Inflammatory macrophage (primary cell): ENCODE measurements at places on chromosomes 2 and 18.

DNA sequence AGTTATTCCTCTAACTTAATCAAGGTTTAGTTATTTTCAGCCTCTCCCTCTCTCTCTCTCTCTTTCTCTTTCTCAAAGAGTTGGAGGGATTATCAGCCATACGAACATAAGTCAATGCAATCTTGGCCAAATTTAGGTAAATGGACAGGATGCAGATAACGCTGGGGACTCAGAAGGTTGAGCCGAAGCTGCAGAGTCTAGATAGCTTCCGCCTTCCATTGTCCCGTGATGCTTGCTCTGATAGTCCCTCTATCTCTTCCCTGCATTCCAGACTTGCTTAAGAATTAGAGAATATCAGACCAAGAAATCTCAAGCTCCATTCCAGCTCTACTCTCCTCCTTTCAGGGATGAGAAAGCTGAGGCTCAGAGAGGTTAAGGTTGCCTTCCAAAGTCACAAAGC is 502.8 kb upstream of the TNP1 start:
- DNase-seq, result no peak

DNA sequence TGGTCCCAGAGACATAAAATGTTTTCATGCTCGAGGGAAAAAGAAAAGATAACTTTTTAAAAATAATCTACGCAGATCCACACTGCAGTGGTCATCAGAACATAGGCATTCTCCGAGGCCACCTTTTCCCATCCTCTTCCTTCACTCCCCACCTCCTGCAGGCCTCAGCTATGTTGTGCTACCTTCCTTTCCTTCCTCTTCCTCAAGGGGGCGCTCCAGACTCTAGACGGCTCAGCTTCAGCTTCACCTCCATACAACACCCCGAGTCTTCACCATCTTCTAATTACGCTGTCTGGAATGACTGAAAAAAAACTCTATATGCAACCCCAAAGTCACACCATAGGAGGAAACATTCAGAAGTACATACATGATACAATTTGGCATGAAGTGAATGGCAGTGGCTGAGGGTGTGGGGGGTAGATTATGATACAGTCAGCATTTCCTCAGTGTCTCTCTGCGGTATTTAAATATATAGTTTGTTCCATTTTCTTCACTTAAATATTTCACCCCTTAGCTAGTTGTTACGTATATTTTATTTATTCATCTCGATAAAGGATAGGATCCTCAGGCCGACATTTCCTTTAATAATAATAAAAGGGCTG is 583.6 kb downstream of the IRS1 start:
- peak; percentile 38 for DNase-seq

- peak; percentile 31 for DNase-seq
These were observed 21.2 kb upstream of the NAB1 start for GRCh38 chr2:190627448-190628412.

DNA sequence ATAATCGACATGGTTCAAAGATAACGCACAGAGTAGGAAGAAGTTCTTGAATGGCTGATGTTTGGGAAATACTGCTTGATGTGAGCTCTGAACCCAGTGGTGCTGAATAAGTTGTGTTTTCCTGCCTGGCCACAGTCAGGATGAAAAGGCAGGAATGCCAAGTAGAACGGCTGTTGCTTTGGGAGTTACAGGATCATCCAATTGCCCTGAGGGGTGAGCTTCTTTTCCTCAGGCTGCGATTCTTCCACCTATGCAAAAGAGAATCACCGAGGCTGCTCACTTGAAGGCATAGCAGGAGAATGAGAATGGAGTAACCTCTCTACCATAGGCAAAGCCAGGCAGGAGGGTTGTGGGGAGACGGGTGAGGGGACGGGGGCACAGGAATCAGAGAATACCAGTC is 14.4 kb upstream of the IGFBP2 start:
- DNase-seq, result no peak

DNA sequence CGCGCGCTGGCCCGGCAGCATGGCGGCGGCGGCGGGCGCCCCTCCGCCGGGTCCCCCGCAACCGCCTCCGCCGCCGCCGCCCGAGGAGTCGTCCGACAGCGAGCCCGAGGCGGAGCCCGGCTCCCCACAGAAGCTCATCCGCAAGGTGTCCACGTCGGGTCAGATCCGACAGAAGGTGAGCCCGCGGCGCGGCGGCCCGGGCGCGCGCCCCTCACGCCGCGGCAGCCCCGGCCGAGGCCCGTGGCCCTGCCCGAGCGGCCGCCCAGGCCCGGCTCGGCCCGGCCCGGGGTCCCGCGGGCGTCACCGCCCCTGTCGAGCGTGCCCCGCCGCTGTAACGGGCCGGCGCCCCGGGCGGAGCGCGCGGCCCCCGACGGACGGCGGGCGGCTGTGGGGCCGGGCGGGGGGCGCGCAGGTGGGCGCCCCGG is 218 bp downstream of the DGKD start:
- no peak for DNase-seq

DNA sequence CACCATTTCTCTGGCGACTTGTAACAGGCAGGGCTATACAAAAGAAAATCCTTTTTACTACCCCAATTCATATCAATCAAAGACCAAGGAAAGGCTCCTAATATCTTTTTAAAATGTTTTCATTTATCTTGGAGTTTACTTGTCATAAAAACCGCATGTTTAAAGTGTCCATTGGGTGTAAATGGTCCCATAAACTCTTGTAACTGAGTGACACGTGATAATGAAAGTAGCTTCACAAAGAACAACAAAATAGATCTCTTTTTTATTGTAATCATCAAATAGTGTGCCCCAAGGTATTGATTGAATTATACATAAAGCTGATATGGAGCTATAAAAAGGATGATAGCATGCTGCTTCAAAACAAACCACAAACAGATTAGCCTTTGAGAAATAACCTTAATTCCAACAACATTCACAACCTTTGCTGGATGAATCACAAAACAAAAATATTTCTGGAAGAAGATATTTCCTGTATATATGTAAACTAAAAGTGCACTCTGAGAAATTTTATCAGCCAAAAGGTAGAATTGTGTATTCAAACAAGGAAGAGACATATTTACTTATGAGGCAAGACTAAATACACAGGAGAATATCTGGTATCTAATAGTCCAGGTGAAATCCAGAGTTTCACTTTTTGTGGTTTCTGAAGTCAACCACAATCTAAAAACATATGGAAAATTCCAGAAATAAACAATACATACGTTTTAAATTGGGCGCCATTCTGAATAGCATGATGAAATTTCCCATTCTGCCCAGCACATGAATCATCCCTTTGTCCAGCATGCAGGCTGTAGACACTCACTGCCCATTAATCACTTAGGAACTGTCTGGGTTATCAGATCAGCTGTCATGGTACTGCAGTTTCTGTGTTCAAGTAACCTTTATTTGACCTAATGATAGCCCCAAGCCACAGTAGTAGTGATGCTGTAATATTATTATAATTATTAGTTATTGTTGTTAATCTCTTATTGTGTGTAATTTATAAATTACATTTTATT is 237.5 kb downstream of the PIK3C3 start:
- DNase-seq, result no peak

- no peak for DNase-seq
These were observed 1.1 kb upstream of the TMEM185B start for GRCh38 chr2:120224256-120224655.

GRCh38 chr2:67283641-67284040 is 113.5 kb upstream of the ETAA1 start:
- DNase-seq, result no peak

DNA sequence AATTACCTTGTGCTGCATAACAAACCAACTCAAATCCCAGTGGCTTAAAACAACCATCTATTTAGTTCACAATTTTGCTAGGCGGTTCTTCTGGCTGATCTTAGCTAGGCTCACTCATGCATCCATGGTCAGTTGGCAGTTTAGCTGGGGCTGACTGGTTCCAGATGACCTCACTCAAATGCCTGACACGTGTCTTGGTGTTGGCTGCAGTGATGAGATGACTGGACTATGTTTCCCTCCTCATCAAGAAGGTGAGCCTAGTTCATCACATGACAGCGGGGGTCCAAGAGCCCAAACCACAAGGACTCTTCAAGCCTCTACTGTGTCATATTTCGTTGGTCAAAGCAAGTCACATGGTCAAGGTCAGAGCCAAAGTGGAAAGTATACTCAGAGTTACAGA is 42.7 kb upstream of the ACTR3 start:
- DNase-seq, result peak; percentile 51

DNA sequence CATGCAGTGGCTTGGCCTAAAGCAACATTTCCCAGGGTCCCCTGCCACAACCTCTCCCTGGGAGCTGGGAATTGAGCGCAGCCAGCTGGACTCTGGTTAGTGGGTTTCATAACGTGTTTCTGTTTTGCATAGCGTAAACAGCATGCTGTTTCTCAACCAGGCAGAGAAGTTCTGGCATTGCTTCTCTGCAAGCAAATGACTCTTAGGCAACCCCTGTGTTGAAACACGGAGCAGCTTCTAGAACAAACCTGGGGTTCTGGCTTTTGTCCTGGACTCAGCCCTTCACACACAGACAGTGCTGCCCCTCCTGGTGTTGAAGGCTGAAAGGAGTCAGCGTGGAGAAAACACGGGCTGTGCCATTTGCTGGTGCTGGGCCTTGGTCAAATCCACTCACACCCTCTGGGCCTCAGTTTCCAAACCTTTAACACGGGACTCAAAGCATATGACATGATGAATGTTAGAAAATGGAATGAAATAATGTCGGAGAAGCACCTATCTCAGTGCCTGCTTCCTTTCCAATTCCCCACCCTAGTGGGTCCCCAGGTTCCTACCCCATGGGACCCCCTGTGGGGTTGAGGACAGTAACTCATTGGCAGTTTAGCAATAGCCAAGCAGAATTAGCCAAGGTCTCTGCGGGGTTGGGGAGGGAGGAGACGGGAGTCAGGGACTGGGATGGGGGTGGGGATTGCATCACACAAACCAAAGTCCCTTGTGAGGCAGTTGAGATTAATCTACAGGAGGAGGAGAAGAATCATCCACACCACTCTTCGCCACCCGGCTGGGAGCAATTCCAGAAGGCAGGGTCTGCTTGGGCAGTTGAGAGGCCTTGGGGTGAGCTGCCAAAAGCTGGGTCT is 30.2 kb upstream of the IL1R2 start:
- peak; percentile 98 for DNase-seq

- DNase-seq, result no peak
These were observed 102.8 kb upstream of the FZD7 start for GRCh38 chr2:201930831-201931230.

DNA sequence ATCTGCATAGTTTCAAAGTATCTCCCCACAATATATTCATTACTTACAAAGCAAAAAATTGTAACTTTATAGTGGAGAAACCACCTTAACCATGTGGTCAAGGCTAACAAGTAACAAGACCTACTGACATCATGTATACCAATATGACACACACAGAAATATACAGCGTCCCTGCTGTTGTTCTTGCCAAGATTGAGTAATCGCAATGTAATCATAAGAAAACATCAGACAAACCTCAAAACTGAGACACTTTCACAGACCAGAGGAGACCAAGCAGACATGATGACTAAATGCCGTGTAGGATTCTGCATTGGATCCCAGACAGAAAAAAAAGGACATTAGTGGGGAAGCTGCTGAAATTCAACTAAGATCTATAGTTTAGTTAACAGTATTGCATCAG is 123.0 kb downstream of the ACAA2 start:
- no peak for DNase-seq

GRCh38 chr18:22284581-22285360 is 115.4 kb downstream of the GATA6 start:
- DNase-seq, result no peak

- no peak for DNase-seq
These were observed 103.8 kb upstream of the CDC42EP3 start for GRCh38 chr2:37774976-37775907.

- no peak for DNase-seq
These were observed 125.4 kb upstream of the RNF152 start for GRCh38 chr18:62018034-62018758.

- no peak for DNase-seq
These were observed 1.8 kb downstream of the KIF5C start for GRCh38 chr2:148876595-148877402.

DNA sequence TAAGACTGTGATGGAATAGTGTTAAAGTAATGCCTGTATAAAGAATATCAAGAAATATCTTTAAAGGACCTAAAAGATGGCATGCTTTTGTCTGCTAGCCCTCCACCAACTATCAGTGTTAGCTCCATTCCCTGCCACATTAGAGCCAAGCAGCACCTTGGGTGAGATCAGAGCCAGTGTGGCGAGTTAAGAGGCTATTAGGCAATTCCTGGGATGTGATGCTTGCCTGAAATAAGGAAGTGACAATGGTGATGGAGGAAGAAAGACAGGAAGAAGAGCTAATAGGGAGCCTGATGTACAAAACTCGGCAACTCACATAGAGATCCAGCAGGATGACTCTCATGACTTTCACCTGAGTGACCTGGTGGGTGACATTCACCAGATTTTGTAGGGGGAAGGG is 143.5 kb downstream of the ZEB2 start:
- peak; percentile 65 for DNase-seq

- no peak for DNase-seq
These were observed 142.8 kb upstream of the STK17B start for GRCh38 chr2:196314157-196314556.

- no peak for DNase-seq
These were observed 22.3 kb downstream of the SLC35F5 start for GRCh38 chr2:113734185-113734584.

- peak; percentile 45 for DNase-seq
These were observed 70.6 kb downstream of the CTAGE1 start for GRCh38 chr18:22346953-22347605.

DNA sequence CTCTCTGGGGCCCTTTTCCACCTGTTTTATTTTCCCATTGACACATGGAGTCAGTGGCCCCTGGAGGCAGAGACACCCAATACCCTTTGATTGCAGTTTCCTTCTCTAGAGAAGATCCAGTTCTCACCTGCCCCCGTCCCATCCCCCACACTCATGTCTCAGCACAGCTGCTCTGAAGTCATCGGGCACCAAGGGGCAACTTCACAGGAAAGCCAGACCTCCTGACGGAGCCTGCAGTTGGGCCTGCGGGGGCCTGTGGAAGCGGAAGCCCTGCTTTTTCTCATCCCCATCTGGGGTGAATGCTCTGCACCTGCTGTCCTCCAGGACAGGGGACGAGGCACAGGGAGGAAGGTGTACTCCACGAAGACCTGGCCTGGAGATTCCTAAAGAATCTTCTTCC is 308.3 kb upstream of the EPAS1 start:
- DNase-seq, result no peak

DNA sequence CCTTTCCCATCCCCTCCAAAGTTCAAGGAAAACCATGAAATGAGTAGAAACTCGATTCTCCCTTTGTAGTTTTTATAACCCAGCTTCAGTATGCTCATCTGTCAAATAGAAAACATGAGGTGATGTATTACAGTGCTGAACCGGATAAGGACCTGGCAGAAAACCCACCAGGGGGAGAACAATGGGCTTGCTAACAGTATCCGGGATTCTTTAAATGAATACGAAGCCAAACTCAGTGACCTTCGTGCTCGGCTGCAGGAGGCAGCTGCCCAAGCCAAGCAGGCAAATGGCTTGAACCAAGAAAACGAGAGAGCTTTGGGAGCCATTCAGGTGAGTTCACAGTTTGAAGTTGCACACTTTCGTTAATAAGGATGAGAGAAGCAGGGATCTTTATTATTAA is 113.6 kb upstream of the TTC39C start:
- DNase-seq, result no peak
